Type B pancreatic cell (in vitro differentiated cells): ENCODE measurements at places on chromosomes 16 and 17. TPM values are rescaled to one million over a fixed set of nuclear protein-coding genes. Genes with fewer than 3 reads are reported as not detected.

GRCh38 chr16:75222271-75222783, 3.5 kb downstream of the CTRB1 start:
- no peak for DNase-seq

DNA sequence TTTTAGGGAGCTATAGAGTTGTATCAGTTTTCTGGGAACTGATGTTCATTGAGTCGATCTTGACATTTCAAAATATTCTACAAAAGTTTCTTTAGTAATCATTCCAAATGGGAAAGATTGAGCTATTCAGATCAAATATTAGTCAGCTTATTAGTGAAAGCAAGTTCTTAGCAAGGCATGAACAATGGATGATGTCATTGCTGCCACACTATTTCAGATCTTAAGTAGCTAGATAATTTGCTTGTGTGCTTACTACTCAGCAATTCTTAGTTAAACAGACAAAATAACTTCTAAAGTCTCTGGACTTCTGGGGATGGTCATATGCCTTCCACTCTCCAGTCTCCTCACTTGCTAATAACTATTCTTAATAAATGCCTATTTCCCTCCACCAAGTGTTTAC, 69.0 kb upstream of the CDH8 start:
- no peak for DNase-seq

DNA sequence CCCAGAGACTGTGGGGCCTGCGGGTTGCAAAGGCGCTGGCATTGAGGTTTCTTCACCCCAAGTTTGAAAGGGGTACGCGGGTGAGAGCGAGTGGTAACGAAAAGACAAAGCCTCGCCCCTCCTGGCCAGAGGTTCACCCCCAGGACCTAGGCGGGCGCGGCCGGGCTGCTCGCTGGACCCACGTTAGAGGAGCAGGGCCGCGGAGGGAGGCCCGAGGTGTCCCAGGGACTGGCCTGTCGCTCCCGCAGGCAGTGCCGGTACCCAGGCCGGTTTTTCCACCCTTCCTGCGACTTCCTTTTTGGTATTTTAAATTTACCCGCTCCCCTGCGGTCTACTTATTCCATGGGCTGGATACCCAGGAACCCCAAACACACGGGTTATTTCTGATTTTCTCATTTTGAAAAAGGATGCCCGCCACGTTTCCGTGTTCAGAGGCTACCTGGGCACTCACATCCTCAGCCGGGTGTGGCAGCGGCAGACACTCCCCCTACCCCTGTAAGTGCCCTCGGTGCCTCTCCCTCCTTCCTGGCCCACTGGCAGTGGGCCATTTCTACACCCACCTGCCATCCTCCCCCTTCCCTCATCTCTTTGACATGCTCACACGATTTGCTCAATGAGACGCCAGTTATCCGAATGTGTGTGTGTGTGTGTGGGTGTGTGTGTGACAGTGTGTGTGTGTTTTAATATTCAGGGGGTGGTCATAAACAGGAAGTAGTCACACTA, 1.6 kb upstream of the FOXL1 start:
- DNase-seq: peak; percentile 68

DNA sequence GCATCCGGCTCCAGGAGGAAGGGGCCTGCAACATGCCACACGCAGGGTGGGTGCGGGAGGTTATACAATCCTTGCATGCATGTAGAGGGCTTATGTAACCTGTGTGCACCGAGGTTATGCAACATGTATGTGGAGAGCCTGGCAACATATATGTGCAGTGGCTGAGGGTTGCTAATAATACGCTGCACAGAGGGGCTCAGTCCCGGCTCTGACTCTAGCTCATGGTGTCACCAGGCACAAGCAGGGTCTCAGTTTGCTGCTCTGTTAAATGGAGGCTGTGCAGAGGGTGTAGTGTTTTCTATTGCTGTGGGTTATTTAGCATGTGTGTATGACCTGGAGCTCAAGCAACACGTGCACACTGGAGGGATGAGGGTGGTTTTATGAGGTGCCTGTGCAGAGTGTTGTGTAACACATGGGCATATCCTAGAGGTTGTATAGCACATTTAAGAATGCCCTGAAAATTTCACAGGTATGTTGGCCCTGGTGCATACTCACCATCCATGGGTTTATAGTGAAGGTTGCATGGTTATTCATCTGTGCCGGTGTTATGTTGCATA, 13.3 kb downstream of the THRA start:
- no peak for DNase-seq

TUBG2 gene
- total RNA-seq: 18.0 and 24.4 TPM in 2 replicates

LHX1 gene
- 1.7 and 2.7 TPM in 2 replicates for total RNA-seq

DNA sequence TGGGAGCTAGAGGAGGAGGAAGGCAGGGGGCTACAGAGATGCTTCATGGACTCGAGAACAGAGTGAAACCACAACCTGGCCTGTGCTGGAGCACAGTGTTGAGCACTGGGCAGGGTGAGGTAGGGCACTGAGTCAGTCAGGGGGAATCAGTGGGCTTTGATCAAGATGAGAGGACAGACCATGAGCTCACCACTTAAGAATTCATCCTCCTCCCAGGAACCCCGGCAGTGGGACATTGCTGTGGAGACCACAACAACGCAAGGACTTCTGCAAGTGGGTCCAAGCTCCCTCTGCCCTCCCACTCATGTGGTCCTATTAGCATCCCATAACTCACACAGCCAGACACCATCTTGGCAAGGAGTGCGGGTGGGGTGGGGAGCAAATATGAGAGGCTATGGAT, 1.7 kb upstream of the CES5A start:
- no peak for DNase-seq

DNA sequence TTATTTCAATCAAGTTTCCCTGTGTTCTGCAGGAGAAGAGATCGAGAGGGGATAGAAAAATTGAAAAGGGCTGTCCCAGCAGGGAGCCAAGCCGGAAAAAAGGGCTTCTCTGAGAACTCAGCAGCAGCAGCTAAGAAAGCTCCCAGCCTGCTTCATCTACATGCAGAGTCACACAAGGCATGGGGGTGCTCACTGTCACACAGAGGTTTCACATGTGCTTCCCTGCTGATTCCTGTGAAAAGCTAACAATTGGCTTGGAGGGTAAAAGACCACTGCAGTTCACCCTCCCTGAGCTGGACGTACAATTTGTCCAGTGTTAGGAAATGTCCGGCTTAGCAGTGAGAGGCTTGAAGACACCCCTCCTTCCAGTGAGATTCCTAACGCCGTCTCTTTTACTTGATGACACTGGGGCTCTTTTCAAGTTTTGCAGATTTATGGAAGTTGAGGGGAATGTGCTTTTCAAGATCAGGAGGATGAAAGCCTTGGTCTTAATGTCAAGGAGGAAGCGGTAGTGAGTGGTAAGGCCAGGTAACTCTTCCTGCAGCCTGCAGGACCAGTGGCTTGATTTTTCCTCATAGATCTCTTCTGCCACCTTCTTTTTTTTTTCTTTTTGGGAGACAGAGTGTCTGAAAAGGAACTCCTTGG, 85.6 kb downstream of the WNT3 start:
- DNase-seq: no peak

DNA sequence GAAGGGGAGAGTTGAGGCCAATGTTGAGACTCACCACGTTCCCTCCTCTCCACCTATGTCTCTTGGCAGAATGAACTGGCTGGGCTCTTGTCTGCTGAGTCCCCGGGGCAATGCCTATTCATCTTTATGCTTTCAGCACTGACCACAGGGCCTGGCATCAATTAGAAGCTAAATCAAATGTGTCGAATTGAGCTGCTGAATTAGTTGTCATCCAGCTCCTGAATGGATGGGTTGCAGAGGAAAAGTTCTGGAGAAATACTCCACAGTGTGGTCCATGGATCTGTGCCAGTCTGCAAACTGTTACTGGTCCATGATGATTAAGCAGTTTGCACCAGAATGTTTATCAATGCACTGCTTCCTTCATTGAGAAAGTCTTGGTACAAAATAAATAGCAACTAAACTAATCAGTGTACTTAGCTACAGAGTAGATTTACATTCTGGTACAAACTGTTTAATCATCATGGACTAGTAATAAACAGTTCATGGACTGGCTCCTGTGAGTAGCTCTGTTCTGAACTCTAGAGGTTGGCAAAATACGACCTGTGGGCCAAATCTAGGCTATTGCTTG, 4.6 kb downstream of the CNGB1 start:
- DNase-seq: no peak

DNA sequence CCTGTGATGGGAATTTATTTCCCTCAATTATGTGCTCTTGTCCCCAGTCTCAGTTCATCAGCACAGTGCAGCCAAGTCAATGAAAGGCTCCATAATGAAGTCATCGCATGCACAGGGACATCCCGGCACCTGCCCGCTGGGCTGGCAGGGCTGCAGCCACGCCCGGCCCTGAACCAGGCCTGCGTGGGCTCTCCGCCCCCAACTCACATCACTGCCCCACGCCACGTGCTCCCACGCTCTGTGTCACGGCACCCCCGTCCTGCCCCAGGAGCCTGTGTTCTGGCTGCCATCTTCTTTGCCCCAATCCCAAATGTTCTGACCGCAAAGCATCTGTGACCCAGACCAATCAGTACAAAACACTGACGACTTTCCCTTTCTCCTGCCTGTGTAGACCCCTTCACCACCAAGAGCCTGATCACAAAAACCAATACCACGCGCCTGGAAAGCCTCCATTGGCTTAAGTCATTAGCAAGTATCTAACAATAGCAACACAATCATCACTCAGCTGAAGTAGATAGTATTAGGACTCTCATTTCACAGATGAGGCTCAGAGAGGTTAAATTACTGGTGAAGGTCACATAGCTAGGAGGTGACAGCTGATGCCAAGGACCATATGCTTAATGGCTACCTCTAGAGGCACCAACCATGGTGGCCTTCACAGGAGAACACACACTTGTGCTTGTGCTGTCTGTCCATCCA, 202.5 kb downstream of the ZFHX3 start:
- no peak for DNase-seq

DNA sequence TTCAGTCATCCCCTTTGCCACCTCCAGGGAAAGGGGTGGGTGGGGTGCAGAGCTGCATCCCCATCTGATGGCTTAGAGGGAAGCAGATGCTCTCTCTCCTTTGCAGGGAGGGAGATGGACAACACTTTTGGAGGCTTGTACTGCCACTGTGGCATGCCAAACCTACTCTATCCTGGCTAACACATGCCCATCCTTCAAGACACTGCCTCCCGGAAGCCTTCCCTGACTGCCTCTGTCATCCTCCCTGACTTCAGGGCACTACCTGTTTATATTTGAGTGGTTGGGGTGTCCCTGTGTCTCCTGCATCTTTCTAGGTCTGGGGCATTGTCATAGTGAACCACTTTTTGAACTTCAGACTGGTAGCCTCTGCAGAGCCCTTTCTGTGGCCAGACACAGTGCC, 202.3 kb downstream of the ZNF423 start:
- DNase-seq: no peak

TPSB2 gene
- not detected in 2 replicates for total RNA-seq

DNA sequence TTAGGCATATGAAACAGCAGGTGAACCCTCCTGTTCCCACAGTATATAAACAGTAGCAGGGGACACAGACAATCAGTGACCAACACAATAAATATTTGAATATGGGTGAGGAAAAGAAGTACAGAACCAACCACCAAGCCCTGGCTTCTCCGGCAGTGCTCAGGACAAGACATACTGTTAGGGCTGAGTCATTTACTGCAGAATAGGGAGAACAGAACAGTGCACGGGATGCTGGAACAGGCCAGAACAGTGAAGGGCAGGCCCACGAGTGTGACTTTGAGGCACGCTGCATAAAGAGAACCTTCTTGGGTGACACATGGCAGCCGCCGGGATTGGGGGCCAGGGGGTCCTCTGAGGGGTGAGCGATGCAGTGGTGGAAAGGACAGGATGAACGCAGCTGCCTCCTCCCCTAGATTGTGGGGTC, 160.4 kb downstream of the CMIP start:
- no peak for DNase-seq

GRCh38 chr16:54116124-54116655, 170.4 kb downstream of the IRX3 start:
- no peak for DNase-seq

DNA sequence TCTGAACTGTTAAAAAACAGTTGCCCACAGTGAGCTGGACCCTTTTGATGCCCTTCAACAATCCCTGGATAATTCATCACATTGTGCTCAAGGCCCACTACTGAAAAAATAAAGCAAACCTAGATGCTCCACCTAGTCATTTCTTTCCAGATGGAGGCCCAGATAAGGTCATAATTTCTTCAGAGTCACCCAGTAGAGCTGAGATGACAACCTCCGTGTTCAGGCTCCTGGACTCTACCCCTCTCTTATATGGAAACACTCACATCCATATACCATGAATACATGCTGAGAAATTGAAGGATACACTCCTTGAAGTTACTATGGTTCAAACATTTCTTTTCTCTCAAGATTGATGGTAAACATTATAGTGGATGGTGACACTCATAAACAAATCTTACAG, 2.7 kb upstream of the ABCA3 start:
- peak; percentile 7 for DNase-seq

SYNGR3 gene
- 2.4 and 2.5 TPM in 2 replicates for total RNA-seq

- no peak for DNase-seq
Measured at GRCh38 chr17:30396129-30396528, 17.4 kb downstream of the CPD start.

KPNB1 gene
- 300 and 372 TPM in 2 replicates for total RNA-seq

- DNase-seq: no peak
Measured at GRCh38 chr17:46160169-46160568, 33.1 kb downstream of the KANSL1 start.

GRCh38 chr17:80859002-80859941, 132.4 kb upstream of the CHMP6 start:
- no peak for DNase-seq

DNA sequence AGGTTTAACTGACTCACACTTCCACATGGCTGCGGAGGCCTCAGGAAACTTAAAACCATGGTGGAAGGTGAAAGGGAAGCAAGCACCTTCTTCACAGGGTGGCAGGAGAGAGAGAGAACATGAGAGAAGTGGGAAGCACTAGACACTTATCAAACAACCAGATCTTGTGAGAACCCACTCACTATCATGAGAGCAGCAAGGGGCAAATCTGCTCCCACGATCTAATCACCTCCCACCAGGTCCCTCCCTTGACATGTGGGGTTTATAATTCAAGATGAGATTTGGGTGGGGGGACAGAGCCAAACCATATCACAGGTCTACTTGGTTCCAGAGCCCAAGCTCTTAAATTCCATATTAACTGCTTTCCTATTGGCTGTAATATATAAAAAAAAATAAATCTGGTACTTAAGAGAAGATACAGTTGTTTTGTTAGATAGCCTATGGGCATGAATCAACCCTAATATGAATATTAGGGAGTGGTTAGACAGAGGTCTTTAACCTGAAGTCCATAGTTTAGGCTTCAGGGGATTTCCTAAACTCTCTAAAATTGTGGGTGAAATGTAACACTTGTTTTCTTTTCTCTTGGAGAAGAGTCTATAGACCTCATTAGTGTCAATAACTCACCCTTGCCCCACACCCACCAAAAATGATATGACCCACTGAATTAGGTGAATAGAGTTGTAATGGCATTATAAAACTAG, 56.7 kb downstream of the SKAP1 start:
- no peak for DNase-seq

KRT15 gene
- 208 and 840 TPM in 2 replicates for total RNA-seq

GRCh38 chr17:28470266-28470913, 3.1 kb upstream of the SLC13A2 start:
- DNase-seq: no peak
